ENCODE measurements at places on chromosomes 16 and 17. TPM values are rescaled to one million over a fixed set of nuclear protein-coding genes. Genes with fewer than 3 reads are reported as not detected.
A peak's percentile ranks its signal among the peaks of the same experiment; 100 is the strongest.

DNA sequence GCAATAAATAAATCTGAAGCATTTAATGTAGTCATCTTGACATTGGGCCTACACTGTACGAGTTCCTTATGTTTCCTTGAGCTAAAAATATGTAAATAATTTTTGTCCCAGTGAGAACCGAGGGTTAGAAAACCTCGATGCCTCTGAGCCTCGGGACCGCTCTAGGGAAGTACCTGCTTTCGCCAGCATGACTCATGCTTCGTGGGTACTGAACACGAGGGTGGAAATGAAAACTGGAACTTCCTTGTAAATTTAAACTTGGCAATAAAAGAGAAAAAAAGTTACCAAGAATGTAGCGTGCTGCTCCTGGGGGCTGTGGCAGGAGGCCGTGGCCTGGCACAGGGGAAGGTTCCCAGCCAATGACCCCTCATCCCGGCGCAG lies 74.1 kb downstream of the SOCS1 start:
- no peak for DNase-seq

PDE6G gene
- total RNA-seq = not detected

EPN3 gene
- total RNA-seq = 45.1 TPM

GRCh38 chr17:5209396-5209795 lies 17.7 kb upstream of the ZNF594 start:
- no peak for DNase-seq

- DNase-seq = no peak
Observed at GRCh38 chr17:40648384-40648968, 858 bp upstream of the SMARCE1 start.

- no peak for DNase-seq
Observed at GRCh38 chr16:49441366-49441780, 67.8 kb downstream of the C16orf78 start.

DNA sequence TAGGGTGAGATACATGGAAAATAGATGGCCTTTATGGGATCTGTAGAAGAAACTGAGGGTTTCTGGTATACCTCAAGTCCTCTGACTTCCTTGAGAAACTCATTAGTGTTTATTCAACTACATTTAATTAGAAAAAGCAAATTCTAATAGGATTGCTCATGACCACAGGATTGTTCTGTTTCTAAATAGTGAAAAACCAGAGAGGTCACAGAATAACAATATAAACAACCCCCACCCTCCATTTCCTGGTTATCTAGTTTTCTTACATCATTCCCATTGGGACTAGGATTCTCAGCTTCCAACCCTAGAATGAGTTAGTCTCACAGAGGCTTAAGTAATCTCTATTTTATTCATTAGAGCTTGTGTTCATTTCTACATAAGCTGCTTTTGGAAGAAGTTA lies 30.0 kb downstream of the SF3B3 start:
- DNase-seq = no peak

DNA sequence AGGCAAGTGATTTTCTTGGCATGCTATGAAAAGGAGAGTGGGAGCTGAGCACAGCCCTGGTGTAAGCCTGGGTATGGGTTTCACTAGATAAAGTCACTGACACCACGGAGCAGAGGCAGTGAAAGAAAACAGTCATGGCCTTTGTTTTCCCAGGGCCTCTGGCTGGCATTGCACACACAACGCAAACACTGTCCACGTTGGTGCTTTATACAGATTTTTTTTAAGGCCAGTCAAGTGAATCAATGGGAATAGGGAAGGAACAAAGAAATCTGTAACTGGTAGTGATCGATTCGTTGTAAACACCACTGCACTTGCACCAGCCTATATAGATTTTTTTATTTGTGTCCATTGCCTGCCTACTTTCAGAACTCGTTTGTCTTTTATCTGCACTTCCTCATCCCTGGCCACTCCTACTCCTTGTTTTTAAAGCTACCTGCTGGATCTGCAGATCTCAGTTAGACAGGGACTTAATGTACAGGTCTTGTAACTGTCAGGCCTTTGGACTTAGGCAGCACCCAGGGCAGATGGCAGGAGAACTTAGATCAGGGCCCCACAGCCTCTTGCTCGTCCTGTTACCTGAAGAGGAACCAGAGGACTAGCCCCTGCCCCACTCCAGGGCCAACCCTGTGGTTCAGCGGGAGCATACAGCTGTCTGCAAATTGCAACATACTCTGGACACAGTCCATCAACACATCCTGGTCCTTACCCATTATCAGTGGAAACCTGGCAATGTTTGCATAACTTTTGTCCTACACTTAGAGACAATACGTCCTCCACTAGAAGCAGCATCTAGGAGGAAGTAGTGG lies 10.6 kb upstream of the TMIGD1 start:
- DNase-seq = peak; percentile 61

- DNase-seq = no peak
Observed at GRCh38 chr17:48579471-48579759, 1.3 kb upstream of the HOXB4 start.

DNA sequence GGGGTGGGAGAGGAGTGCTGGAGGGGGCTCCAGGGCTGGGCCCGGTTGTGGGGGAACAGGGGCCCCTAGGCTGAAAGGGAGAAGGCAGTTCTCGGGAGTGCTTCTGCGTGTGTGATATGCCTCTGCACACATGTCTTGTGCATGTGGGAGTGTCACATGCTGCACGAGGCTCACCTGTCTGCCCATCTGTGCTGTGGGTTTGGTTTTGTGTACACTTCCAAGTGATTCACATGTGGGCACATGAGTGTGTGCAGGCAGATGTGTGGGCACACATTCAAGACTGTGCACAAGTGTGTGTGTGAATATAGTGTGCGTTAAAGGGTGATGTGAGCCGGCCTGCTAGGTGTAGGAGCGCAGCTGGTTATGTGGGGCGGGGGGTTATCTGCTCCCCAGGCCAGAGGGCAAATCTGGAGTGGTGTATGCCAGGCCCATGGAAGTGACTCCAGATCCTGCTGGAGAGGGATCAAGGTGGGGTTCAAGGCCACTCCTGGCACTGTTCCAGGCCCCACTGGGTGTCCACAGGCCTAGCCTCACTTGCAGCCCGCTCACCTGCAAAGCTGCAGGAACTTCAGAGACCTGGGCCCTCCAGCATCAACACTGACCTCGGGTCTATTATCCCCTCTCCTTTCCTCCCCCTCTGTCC lies 3.8 kb upstream of the BAHCC1 start:
- no peak for DNase-seq

DNA sequence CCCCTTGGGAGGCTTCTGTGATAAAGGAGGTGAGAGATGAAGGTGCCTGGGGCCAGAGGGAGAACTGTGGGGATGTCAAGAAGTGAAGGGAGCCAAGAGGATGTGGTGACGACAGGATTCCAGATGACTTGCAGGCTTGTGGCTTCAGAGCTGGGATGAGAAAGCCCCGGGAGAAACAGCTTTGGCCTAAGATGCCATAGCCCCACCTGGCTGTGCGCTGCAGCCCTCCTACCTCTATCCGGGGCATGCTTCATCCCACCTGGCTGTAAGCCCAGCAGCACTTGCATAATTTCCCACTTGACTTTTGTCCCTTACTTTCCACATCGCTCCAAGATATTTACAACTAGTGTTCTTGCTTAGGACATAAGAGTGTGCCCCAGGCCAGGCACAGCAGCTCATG lies 29.3 kb downstream of the GINS3 start:
- no peak for DNase-seq

GRCh38 chr16:75345711-75346110 lies 87.6 kb downstream of the CFDP1 start:
- DNase-seq = no peak

DNA sequence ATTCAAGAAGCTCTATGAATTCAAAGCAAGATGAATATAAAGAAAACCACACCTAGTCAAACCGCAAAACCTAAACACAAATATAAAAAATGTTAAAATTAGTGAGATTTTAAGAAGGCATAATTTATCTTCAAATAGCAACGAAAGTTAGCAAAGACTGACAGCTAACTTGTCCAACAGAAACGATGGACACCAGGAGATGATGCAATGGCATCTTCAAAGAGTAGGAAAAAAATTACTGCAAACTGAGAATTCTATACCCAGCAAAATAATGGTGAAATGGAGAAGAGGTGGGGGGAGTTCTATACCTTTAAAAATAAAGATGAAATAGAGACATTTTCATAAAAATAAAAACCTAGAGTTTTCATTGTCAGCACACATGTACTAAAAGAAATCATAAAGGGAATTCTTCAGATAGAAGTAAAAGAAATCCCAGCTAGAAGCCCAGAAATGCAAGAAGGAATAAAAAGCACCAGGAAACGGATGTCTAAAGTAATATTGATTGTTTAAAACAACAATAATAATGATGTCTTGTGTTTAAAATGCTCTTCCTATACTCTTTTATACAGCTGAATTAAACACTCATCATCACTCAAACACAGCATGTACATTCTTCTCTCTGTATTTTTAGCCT lies 24.6 kb upstream of the TANC2 start:
- DNase-seq = no peak

GRCh38 chr17:65013613-65014391 lies 42.7 kb downstream of the GNA13 start:
- no peak for DNase-seq

TM4SF5 gene
- total RNA-seq = 0.56 TPM

CRHR1 gene
- not detected for total RNA-seq

- DNase-seq = no peak
Observed at GRCh38 chr16:14202697-14203096, 131.6 kb downstream of the MRTFB start.

DNA sequence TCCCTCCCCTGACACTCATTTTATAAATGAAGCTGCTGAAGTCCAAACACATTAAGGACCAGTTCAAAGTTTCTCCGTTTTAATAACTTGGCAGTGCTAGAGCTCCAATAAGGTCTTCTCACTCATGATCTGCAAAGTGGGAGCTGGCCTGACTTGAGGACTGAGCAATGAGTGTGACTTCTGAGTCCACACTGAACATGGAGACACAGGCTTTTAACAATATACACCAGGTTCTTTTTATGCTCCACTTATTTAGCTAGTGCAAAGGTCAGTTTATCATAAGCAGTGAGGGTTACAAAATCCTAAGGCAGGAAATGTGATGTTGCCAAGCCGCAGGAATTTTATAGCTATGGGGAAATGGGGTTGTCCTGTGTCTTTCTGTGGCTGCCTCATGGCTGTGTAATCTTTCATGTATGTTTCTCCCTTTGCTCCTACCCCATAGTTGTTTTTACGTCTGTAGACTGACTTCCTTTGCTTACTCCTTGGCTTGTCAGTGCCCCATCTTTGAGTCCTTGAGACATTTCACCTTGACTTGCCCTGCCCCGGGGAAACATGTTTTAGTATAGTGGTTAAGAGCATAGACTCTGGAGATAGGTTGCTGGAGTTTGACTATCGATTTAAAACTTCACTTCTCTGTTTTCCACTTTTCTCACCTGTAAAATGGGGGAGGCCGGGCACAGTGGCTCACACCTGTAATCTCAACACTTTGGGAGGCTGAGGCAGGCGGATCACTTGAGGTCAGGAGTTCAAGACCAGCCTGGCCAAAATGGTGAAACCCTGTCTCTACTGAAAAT lies 12.2 kb upstream of the MMD start:
- peak; percentile 52 for DNase-seq

ZSCAN10 gene
- not detected for total RNA-seq

DNA sequence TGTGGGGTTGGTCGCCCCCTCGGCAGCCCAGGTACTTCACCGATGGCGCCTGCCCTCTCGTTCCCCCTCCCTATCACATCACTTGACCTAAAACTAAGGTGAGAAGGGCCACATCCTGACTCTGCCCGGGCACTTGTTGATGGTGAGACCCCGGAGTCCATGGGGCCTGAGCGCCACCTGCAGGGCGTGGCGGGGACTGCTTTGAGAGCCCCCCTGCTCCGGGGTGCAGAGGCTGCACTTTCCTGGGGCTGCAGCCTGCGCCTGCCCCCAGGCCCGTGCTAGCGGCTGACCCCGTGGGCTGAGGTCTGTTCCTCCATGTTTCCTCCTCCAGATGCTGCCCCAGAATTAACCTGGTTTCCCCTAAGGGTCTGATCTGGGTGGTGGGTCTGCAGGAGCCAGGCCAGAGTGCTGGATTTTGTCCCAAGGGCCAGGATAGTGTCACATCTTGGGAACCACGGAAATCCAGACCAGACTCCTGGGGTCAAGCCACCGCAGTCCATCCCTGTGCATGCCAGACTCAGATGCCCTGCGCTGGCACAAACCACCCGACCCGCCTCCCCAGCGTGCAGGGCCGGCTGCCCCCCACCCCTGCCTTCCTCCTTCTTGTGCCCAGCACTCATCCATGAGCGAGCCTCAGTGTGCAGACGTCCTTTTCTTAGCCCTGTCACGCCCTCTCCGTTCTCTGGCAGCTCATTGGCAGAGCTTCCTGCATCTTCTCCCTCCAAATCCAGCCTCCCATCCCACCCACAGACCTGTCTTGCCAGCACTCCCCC lies 2.7 kb downstream of the NDUFAF8 start:
- peak; percentile 72 for DNase-seq

- no peak for DNase-seq
Observed at GRCh38 chr16:37511-37910, 15.9 kb downstream of the POLR3K start.

GRCh38 chr17:45963889-45964288 lies 35.2 kb upstream of the STH start:
- no peak for DNase-seq

DNA sequence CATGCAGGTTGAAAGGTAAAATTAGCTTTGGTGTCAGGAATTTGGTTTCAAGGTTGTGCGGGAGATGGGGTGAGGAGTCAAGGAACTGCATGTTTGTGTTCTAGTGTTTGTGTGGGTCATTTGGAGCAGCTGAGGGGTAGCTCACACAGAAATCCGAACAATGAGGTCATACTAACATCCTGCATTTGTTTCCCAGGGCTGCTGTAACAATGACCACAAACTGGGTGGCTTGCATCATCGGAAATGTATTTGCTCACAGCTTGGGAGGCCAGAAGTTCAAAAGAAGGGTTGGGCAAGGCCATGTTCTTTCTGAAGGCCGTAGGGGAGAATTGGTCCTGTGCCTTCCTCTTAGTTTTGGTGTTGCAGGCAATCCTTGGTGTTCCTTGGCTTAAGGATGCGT lies 287.4 kb downstream of the HAPSTR1 start:
- peak; percentile 29 for DNase-seq

STX1B gene
- 1.3 TPM for total RNA-seq

- DNase-seq = no peak
Observed at GRCh38 chr17:79691931-79692330, 38.8 kb upstream of the ENPP7 start.

- no peak for DNase-seq
Observed at GRCh38 chr16:51761001-51761400, 609.9 kb upstream of the SALL1 start.

PLA2G10 gene
- total RNA-seq = 3.3 TPM

- no peak for DNase-seq
Observed at GRCh38 chr17:36640836-36641235, 39.5 kb downstream of the MRM1 start.

DNA sequence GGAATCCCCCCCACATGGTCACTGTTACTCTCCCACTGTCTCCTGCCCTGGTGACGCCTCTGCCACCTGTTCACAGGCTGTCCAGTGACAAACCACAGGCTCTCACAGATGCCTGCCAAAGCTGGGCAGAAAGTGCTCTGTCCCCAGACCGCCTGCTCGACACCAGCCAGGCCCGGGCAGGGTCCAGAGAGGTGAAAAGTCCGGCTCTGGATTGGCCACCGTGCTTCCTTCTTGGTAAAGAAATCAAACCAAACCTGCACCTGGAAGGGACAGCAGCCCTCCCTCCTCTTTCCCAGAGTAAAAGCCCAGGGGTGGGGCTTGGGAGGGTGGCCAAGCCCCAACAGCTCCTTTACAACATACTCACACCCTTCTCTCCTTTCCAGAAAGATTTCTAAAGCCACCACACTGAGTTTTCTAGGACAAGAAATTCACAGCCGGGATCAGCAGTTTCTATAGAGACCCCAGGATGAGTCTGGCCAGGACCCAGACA lies 6.2 kb downstream of the PCGF2 start:
- DNase-seq = no peak

PABPN1L gene
- total RNA-seq = not detected

CTRB2 gene
- 0.76 TPM for total RNA-seq
